Esophagus squamous epithelium (tissue), 5 donors: ENCODE measurements at places on chromosomes 7 and 10.

DNA sequence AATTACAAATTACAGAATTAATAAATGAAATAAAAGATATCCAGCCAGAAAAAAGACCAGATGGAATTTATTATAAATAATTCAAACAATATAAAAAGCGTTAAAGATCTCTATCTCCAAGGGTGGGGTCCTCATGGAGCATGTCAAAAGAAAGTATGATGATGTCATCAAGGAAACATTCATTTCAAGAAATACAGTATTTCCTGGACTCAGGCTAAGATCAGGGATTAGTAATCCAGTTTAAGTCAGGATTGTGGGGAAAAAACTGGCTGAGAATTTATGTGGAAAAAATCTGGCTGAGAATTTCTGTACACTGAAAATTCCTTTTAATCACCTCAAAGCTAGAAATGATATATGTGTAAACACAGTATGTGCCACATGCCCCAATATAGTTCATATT is 1075.3 kb downstream of the XPNPEP1 start:
- DNase-seq: no peak

DNA sequence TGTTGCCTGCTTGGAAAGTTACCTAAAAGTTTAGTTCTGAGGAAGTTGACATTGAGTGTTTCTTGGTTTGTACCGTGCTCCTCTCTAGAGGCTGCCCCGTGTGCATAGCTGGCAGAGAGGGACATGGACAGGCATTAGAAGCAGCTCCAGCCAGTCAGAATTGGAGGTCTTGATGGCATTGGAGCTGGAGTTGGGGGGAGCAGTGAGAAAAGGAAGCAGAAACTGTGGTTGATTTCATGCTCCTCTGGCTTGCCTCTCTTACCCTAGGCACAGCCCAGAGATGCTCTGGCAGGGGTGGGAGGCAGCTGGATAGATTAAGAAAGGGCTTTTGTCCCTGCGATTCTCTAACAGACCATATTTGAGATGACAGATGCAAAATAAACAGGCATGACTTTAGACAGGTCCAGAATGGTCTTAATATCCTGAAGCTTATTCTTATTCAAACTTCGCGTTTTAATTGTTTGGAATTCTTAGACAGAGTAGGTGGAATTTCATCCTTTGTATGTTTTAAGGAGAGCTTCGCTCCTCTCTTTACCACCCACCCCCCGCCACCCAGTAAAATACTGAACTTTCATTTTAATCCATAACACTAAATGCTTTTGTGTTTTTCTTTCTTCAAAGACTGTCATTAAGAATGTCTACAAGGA is 73.5 kb upstream of the GLCCI1 start:
- no peak for DNase-seq

DNA sequence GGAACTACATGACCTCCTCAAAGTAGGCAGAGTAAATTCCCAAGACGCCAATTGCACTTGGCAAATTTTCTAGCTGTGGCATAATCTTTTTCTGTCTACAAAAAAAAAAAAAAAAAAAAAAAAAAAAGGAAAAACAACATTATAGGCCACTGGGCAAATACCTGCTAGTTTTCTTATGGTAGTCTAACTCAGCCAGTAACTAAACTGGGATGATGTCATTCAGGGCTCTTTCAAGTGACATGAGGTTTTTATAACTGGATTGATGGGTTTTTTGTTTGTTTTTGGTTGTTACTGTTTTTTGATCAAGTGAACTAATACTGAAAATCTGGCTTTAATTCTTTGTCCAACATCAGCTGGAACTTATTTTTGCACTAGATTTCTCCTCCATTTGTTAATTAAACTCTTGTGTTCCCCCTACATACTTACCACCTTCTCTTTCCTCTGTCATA is 7.4 kb upstream of the VIM start:
- no peak for DNase-seq

DNA sequence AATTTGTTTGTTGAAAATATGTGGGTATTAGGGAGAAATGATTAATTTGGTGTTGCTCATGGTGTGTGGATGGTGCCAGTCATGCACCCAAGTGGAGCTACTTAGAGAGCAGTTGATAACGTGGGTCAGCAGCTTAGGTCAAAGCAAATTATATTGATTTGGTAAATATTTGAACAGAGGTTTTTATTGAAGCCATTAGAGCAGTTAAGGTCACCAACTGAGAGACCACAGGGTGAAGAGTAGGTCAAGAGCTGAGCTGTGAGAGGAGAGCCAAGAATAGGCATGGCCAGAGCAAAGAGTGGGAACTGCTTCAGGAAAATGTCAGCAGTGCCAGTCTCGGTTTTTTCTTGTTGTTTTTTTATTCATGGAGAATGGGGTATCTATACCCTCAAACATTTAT is 97.9 kb downstream of the TMEM168 start:
- DNase-seq: no peak

DNA sequence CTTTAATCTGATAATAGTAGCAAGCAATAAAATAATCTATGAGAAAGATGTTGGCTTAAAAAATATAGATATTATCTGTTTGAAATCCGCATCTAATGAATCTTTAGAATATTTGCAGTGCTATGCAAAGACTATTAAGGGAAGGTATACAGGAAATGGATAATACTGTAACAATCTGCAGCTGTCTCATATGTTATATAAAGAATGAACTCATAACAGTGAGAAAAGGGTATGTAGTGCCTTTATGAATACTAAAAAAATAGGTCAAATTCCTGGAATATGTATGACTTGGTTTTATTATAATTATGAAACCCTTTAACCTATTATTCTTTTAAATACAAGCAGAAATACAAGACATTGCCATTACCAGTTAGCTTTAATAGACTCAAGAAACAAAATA is 105.1 kb upstream of the GPR22 start:
- no peak for DNase-seq

GRCh38 chr7:139721417-139721816 is 56.4 kb downstream of the HIPK2 start:
- DNase-seq: no peak

GRCh38 chr10:91341686-91342085 is 68.5 kb upstream of the HECTD2 start:
- no peak for DNase-seq

DNA sequence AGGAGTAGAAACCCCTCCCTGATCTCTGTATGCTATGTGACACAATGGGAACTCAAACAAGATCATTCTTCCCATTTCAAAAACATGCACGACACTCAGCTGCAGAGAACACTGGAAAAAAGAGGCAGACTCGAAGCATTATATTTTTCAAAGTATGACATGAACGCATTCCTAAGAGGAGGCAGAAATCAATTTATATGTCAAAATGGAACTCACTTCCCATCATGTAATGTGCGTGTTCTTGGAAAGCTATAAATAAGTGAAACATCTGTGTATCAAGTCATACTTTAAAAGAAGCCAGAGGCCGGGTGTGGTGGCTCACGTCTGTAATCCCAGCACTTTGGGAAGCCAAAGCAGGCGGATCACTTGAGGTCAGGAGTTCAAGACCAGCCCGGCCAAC is 142.7 kb downstream of the ICA1 start:
- DNase-seq: no peak

- no peak for DNase-seq
These were observed 53.8 kb downstream of the TMEM26 start for GRCh38 chr10:61399406-61399805.

DNA sequence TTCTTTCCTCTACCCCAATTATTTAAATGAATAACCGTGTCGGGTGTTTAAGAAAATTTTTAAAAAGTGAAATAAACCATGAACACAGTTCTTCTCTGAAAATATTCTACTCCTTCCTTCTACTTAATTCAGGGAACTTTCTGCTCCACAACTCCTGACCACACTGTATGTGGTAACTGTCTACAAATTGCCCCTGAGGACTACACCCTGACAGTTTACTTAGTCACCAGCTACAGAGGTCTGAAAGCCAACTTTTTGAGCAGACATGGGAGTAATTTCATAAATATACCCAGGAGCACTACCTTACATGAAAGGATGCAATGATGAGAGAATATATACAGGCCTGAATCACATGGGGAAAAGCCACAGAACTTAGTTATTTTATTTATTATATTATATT is 523.2 kb upstream of the SORCS1 start:
- no peak for DNase-seq

- DNase-seq: no peak
These were observed 744 bp downstream of the CREM start for GRCh38 chr10:35127289-35127891.

GRCh38 chr7:70694971-70695794 is 436.8 kb upstream of the GALNT17 start:
- no peak for DNase-seq

DNA sequence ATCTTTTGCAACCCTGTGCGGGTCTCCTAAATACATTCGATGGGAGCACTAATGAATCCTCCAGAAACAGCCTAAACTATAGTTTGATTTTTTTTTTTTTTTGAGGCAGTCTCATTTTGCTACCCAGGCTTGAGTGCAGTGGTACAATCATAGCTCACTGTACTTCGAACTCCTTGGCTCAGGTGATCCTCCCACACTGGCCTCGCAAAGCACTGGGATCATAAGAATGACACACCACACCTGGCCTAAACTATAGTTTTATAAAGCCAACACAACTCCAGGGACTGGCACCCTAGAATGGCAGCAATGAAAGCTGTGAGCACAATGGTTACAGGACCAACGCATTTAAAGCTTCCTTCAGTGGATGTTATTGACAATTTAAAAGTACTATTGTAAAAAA is 14.5 kb upstream of the JMJD1C start:
- DNase-seq: no peak

GRCh38 chr7:34165927-34166550 is 260.7 kb downstream of the BMPER start:
- no peak for DNase-seq

- DNase-seq: no peak
These were observed 27.8 kb downstream of the SMURF1 start for GRCh38 chr7:99116144-99116543.

- no peak for DNase-seq
These were observed 281.3 kb upstream of the IGFBP3 start for GRCh38 chr7:46202379-46202778.

DNA sequence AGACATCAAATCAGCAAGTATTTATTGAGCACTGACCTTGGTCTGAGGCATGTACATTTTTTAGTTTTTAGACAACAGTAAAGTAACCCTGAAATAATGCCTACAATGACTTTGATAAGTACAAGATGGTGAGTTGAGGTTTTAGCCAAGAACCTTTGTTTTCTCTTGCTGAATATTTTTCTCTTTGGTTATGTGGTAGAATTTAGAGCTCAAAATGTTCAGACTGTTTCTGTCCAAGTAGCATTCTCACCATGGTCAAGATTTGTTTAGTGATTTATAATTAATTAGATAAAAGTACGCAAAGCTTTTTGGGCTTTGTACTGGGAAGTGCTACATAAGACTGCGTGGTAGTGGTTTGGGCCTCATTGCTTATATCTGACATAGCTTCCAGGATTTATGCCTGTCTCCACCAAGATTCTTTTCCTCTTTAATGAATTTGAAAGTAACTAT is 102.4 kb downstream of the KAT6B start:
- no peak for DNase-seq

GRCh38 chr10:74044419-74044818 is 46.5 kb downstream of the VCL start:
- no peak for DNase-seq

DNA sequence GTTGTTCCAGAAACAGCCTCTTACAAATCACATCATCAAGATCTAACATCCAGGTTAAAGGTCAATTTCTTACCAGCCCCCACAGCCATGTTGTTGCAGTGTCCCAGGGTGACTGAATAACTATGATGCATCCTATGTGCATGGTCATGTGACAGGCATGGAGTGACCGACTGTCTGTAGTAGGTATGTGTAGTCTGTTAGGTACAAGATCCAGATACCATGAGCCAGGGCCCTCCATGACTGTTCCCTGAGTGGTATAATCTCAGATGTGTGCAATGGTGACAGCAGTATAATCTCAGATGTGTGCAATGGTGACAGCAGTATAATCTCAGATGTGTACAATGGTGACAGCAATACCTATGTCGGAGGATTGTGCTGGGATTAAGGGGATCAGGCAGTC is 8.8 kb downstream of the CDHR3 start:
- no peak for DNase-seq

- no peak for DNase-seq
These were observed 77.3 kb downstream of the LRRN3 start for GRCh38 chr7:111168182-111168581.

DNA sequence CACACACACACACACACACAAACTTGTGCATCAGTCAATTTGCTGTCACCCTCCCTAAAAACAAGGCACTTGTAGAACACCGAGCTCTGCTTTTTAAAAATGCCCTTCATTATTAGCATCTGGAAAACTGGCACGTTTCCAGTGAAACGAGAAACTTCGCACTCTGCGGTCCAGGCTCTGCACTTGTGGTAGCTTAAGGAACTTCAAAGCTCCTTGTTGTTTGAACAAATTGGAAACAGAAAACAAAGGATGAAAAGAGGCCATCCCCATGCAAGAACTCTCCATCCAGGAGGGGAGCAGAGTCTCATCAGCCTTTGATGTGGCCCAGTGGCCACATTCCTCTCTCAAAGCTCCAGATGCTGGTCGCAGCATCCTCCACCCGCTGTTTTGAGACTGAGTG is 105.1 kb downstream of the C10orf90 start:
- no peak for DNase-seq

- DNase-seq: no peak
These were observed 14.1 kb downstream of the STAG3 start for GRCh38 chr7:100191775-100192174.

GRCh38 chr10:14412624-14413023 is 81.9 kb upstream of the FRMD4A start:
- no peak for DNase-seq

- DNase-seq: no peak
These were observed 53.7 kb downstream of the CAV1 start for GRCh38 chr7:116578526-116578925.
